CD4-positive, alpha-beta T cell treated with Interferon alpha-2 for 1 hour (primary cell): ENCODE measurements at places on chromosomes 13 and 19.

- no peak for DNase-seq
Measured at GRCh38 chr19:55440411-55441105, 2.5 kb downstream of the SHISA7 start.

DNA sequence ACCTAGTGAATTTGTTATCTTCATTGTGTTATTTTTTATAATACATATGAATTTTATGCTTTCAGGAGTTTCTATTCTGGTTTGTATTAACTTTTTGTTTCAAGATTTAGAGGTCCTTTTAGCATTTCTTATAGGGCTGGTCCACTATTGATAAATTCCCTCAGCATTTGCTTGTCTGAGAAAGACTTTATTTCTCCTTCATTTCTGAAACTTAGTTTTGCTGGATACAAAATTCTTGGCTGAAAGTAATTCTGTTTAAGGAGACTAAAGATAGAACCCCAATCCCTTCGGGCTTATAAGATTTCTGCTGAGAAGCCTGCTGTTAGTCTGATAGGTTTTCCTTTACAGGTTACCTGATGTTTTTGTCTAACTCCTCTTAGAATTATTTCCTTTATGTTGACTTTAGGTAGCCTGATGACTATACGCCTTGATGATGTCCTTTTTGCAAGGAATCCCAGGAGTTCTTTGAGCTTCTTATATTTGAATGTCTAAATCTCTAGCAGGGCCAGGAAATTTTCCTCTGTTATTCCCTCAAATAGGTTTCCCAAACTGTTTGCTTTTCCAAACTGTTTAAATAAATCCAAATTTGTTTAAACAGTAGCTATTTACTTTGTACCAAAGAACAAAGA lies 127.1 kb downstream of the CYSLTR2 start:
- DNase-seq, result no peak

- no peak for DNase-seq
Measured at GRCh38 chr19:21321134-21321533, 8.1 kb downstream of the ZNF708 start.

GRCh38 chr19:570937-571565 lies 1.3 kb upstream of the BSG start:
- peak; percentile 66 for DNase-seq

DNA sequence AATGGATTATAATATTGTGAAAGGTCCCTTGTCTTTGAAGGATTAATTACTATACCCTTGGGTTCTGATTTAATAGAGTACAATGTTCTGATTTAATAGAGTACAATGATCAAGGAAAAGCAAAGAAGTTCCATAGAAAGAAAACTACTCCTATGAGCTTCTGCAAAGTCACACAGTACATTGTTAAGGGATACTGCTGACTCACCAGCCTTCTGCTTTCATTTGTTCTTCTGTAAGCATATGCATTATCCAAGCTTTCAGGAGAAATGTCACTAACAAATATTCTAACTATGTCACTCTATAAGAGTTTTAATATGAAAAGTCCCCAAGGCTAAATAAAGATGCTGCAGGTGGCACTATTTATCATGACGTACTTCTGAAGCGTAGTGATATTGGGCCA lies 396.7 kb downstream of the RFC3 start:
- DNase-seq, result no peak

- no peak for DNase-seq
Measured at GRCh38 chr13:86725105-86725504, 925.9 kb upstream of the SLITRK6 start.

GRCh38 chr19:23799321-23799720 lies 40.6 kb upstream of the ZNF681 start:
- DNase-seq, result peak; percentile 54
